ENCODE measurements at places on chromosomes 2 and 18.

DNA sequence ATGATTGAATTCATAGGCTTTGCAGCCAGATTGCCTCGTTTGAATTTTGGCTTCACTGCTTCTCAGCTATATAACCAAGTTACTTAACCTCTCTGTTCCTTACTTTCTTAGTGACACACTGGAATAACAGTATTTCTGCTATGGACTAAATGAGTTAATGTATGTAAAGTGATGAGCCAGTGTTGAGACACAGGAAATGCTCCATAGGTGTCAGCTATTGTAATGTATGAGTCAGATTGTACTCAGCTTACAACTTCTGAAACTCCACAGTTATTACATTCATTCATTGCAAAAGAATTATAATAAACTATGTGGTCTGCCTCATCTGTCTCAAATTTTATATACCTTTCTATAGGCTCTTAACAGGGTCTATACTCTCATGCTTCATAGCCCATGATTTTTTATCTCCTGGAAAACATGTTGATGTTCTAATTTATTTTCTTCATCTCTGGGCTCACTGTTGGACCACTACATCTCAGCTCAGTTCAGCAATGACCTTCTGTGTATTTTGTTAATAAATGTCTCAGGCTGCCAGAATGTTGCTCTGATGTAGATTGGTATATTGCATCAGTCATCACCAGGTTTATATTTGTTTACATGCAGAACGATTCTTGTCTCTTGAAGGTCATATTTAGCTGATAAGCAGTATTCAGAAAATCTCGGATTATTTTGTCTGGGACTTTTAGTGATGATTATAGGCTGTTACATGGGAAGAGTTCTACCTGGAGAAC lies 76.2 kb downstream of the MAP3K20 start:
- DNase-seq: no peak
- peaks cover 3% of the 10 kb centered on the region for H3K36me3 ChIP-seq
- peaks cover 10% of the 10 kb centered on the region for H3K4me1 ChIP-seq

DNA sequence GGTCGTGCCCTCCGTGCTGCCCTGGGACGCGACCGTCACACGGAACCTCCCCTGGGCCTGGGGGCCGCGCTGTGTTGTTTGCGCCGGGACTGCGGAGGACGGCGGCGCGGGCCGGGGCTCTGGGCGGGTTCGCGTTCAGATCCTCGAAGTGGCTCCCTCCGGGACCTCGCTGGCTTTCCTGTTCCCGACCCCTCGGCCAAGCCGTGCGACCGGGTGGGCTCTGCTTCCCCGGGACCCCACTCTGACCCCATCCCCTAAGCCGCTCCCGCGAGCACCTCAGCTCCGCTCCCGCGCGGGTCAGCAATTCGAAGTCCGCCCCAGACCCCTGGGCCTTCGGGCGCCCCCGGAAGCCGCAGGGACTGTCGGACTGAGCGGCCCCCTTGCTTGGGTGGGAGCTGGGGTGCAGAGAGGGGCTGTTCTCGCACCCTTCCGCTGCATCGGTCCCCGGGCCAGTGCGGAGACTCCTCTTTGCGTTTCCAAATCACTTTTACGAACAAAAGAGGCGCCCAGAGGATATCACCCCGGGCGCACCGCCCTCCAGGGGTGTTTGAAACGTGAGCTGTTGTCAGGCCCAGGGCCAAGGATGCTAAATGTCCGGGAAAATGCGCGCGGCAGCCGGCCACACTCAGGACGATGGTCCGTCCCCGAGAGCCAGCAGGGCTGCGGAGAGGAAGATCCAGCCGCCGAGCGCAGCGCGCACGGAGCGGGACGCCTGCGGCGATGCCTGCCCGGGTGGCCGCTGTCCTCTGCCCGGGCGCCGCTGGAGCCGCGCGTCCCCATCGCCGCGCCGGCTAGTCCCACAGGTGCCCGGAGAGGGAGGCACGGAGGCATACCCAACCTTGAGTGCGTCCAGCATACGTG lies 73.5 kb downstream of the ZCCHC2 start:
- H3K27me3 ChIP-seq: peaks cover 40% of the 10 kb centered on the region
- H3K36me3 ChIP-seq: no peaks in the 10 kb centered on the region
- DNase-seq: no peak
- no peak overlapping the region for H3K27ac ChIP-seq
- H3K4me3 ChIP-seq: peak overlapping the region; percentile 25

DNA sequence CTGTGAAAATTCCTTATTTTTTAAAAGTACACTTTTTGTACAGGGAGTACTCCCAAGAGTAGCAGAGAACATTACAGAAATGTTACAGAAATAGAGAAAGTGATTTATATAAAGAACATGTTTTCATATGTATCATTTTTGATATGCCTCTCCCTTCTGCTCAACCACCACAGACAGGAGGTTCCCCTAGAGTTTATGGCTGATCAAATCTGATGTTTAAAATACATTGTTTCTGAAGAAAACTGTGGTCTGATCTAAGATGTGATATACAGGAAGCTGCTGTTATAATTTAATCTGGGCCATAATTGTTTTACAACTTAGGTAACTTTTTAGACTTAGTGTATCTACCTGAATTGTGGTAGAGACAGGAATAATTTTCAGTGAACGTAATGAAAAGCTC lies 37.0 kb downstream of the STAT4 start:
- H3K4me3 ChIP-seq: no peak overlapping the region
- peaks cover 24% of the 10 kb centered on the region for H3K4me1 ChIP-seq
- DNase-seq: no peak
- no peak overlapping the region for H3K27ac ChIP-seq

DNA sequence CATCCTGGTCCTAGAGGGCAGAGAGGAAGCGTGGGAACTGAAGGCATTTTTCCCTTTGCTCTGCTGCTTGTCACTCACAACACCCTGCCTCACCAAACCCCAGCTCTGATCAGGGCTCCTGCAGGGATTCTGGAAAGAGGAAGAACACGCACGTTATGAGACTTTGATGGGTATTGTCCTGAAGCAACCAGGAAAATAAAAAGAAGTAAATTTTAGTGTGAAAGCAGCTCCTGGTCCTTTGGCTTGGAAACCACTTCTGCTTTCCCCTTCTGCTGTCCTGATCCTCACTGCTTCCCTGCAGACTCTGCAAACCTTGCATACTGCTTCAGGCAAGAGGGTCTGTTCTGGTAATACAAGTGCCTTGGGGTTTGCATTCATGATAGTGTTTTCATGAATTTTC lies 164.1 kb downstream of the SLC8A1 start:
- H3K27ac ChIP-seq: peak overlapping the region; percentile 53
- H3K27me3 ChIP-seq: no peaks in the 10 kb centered on the region
- H3K4me1 ChIP-seq: peaks cover under 1% of the 10 kb centered on the region
- H3K4me3 ChIP-seq: no peak overlapping the region
- H3K36me3 ChIP-seq: no peaks in the 10 kb centered on the region
- DNase-seq: no peak

- no peaks in the 10 kb centered on the region for H3K36me3 ChIP-seq
- H3K4me1 ChIP-seq: no peaks in the 10 kb centered on the region
- no peak overlapping the region for H3K4me3 ChIP-seq
- no peak for DNase-seq
These were observed 29.7 kb downstream of the ZNF804A start for GRCh38 chr2:184628051-184628450.

GRCh38 chr2:134869946-134870736 lies 31.7 kb downstream of the ACMSD start:
- H3K4me1 ChIP-seq: no peaks in the 10 kb centered on the region
- H3K4me3 ChIP-seq: no peak overlapping the region
- no peak for DNase-seq
- no peaks in the 10 kb centered on the region for H3K27me3 ChIP-seq

- no peak overlapping the region for H3K4me3 ChIP-seq
- DNase-seq: peak; percentile 5
- H3K27me3 ChIP-seq: peaks cover 37% of the 10 kb centered on the region
- H3K36me3 ChIP-seq: no peaks in the 10 kb centered on the region
- peaks cover 15% of the 10 kb centered on the region for H3K4me1 ChIP-seq
These were observed 3.5 kb upstream of the SLC9A2 start for GRCh38 chr2:102615620-102616436.

GRCh38 chr18:24545651-24546050 lies 85.2 kb downstream of the HRH4 start:
- H3K27ac ChIP-seq: no peak overlapping the region
- no peaks in the 10 kb centered on the region for H3K27me3 ChIP-seq
- H3K4me1 ChIP-seq: no peaks in the 10 kb centered on the region
- no peak overlapping the region for H3K4me3 ChIP-seq

GRCh38 chr2:172944022-172944793 lies 131.4 kb upstream of the MAP3K20 start:
- no peak for DNase-seq
- no peaks in the 10 kb centered on the region for H3K4me1 ChIP-seq
- no peak overlapping the region for H3K4me3 ChIP-seq
- no peaks in the 10 kb centered on the region for H3K36me3 ChIP-seq
- H3K27ac ChIP-seq: no peak overlapping the region

- H3K27me3 ChIP-seq: no peaks in the 10 kb centered on the region
- no peak for DNase-seq
- no peak overlapping the region for H3K27ac ChIP-seq
- H3K36me3 ChIP-seq: no peaks in the 10 kb centered on the region
These were observed 131.1 kb downstream of the FMNL2 start for GRCh38 chr2:152466041-152466440.

- no peak overlapping the region for H3K27ac ChIP-seq
- H3K36me3 ChIP-seq: peaks cover 25% of the 10 kb centered on the region
- H3K27me3 ChIP-seq: no peaks in the 10 kb centered on the region
These were observed 62.8 kb downstream of the EMILIN2 start for GRCh38 chr18:2909431-2910140.

DNA sequence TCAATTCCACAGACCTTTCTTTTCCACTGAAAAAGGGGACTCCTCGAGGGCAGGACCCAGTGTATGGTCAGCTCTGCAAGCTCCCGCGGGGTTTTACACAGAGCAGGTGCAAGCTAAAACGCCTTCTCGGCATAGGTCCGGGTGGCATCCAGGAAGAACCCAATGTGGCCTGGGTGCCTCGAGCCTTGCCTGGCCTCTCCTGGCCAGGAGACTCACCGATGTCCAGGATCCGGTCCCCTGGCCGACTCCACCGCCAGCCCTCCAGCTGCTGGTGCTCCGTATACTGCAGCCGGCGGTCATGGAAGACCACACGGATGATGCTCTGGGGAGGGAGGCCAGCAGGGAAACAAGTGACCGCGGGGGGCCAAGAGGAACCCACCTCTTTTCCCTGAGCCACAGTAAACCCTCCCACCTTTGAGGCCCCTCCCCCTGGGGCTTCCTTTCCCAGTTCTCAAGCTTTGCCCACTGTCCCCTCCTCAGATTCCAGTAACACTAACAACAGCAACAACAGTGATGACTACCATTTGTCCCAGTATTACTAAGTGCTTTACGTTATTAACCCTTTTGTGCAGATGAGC lies 36.1 kb downstream of the TFCP2L1 start:
- H3K4me1 ChIP-seq: no peaks in the 10 kb centered on the region
- peaks cover 5% of the 10 kb centered on the region for H3K27me3 ChIP-seq
- no peaks in the 10 kb centered on the region for H3K36me3 ChIP-seq
- no peak for DNase-seq

GRCh38 chr2:187505065-187505672 lies 49.1 kb downstream of the TFPI start:
- H3K27me3 ChIP-seq: no peaks in the 10 kb centered on the region
- H3K4me3 ChIP-seq: no peak overlapping the region
- DNase-seq: no peak
- no peaks in the 10 kb centered on the region for H3K36me3 ChIP-seq
- H3K27ac ChIP-seq: no peak overlapping the region
- H3K4me1 ChIP-seq: no peaks in the 10 kb centered on the region

GRCh38 chr2:172859581-172860335 lies 124.1 kb downstream of the RAPGEF4 start:
- no peaks in the 10 kb centered on the region for H3K4me1 ChIP-seq
- no peak overlapping the region for H3K27ac ChIP-seq
- peaks cover 41% of the 10 kb centered on the region for H3K27me3 ChIP-seq
- no peak for DNase-seq
- no peak overlapping the region for H3K4me3 ChIP-seq

DNA sequence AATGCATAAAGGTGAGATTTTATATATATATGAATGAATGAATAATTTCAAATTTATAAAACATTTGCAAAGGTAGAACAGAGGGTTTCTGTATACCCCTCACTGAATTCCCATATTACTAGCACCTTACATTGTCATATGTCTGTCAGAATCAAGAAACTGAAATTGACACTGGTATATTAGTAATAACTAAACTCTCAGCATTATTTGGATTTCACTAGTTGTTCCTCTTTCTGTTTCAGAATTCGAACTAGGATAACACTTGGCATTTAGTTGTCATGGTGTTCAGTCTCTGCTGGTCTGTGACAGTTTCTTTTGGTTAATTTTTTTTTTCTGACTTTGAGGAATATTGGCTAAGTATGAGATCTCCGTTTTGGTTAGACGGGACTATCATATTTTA lies 275.9 kb downstream of the DCC start:
- H3K27me3 ChIP-seq: no peaks in the 10 kb centered on the region
- no peak overlapping the region for H3K27ac ChIP-seq
- H3K36me3 ChIP-seq: no peaks in the 10 kb centered on the region
- no peaks in the 10 kb centered on the region for H3K4me1 ChIP-seq
- no peak for DNase-seq
- H3K4me3 ChIP-seq: no peak overlapping the region

- peak overlapping the region; percentile 92 for H3K27ac ChIP-seq
- peaks cover 39% of the 10 kb centered on the region for H3K36me3 ChIP-seq
- H3K4me3 ChIP-seq: peak overlapping the region; percentile 68
- DNase-seq: no peak
These were observed 20.3 kb downstream of the RASGRP3 start for GRCh38 chr2:33496726-33497125.

DNA sequence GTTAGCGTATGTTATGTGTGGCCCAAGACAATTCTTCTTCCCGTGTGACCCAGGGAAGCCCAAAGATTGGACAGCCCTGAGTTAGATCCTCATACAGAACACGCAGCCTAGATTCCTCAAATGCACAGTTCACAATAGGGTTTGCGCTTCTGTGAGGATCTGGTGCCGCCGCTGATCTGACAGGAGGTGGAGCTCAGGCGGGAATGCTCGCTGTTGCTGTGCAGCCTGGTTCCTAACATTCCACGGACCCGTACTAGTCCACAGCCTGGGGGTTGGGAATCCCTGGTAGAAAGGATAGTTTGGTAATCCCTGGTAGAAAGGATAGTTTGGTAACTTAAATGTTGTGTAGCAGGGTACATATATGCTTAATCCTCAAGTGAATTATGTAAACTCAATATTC lies 27.0 kb downstream of the MAPRE3 start:
- no peak for DNase-seq
- peaks cover 4% of the 10 kb centered on the region for H3K27me3 ChIP-seq
- H3K36me3 ChIP-seq: no peaks in the 10 kb centered on the region
- H3K4me1 ChIP-seq: peaks cover 2% of the 10 kb centered on the region
- H3K4me3 ChIP-seq: no peak overlapping the region

All from stimulated activated naive B cell treated with anti-CD40 and anti-IgM and Interleukin-4, amounts not matched to agents 10 μg/mL and 1 μg/mL and 100 μg/mL, for 72 hours (primary cell).